NB4 (cell line): ENCODE measurements at places on chromosomes 7 and 10.
A peak's percentile ranks its signal among the peaks of the same experiment; 100 is the strongest.

DNA sequence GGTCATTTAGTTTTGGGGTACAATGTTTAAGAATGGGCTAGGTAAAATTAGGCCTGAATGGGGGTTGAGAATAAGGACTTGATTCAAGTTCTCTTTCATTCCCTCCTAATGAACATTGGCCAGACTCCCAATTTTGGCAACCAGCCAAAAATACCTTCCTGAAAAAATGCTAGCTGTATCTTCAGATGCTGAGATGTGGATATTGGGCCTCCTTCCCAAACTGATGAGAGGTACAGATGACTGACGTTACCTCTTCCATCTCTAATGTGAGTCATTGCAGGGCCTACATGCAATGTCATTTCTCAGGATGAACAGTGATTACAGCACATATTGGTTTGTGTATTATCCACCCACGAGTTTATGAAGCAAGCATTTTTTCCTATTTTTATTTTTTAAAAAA lies 151.6 kb downstream of the SND1 start:
- DNase-seq = no peak

DNA sequence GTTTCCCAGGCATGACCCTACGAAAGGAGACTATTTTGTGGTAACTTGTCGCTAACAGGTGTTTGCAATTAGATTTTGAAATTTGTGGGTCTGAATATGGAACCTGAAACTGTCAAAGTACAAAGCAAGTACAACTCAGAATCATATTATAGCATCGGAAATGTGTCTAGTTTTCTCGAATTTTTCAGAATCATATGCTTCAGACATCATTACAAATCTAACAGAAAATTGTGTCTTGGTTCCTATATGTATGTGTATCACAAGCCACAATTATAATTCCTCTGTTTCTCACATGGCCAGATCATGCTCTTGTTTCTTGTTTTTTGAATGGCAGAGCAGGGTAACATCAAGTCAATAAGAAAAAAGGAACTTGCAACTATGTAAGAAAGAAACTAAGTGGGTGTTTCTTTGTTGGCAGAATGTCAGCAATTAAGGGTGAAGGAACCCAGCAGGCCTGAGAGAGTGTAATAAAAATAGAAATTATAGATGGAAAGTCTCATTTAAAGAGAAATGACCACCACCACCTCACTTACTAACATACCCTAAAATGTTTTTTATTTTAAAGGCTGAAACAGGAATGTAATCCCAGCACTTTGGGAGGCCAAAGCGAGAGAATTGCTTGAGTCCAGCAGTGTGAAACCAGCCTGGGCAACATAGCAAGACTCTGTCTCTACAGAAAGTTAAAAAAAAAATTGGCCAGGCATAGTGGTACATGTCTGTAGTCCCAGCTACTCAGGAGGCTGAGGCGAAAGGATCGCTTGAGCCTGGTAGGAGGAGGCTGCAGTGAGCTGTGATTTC lies 51.3 kb downstream of the PRTFDC1 start:
- no peak for DNase-seq

DNA sequence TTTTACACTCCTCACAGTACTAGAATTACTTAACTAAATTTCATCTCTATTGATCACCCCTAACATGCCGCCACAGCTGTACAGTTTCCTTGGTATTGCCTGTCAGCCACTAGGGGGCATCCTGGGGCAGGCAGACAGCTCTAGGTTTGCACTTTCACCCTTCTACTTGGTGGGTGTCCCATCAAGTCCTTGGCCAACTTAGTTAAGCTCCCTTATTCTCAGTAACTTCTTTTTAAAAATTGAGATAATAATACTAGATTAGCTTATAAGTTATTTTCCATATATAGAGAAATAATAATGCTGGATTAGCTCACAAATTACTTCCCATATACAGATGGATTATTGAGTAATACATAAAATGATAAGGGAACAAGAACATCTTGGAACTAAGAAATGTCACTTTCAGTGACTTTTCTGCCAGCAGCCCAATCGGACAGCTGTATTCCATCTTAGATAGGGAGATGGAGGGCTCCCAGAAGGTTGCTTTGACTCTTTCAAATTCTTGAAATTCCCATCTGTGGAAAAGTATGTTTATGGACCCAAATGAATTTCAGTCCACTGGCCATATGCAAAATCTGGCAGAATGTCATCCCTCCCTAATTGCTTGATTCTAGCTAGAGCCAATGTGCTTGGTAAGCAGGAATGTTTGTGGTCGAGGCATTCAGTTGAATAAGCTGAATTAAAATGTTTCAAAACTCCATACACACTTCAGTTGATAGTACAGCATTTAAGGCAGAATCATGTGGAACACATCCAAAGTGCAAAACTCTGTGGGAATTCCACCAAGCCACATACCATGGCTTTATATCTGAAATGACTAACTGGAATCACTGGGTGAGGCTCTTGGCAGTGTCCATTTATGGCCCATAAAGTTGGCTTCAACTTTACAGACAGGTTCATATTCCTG lies 309.7 kb downstream of the CSTF2T start:
- peak; percentile 65 for DNase-seq

DNA sequence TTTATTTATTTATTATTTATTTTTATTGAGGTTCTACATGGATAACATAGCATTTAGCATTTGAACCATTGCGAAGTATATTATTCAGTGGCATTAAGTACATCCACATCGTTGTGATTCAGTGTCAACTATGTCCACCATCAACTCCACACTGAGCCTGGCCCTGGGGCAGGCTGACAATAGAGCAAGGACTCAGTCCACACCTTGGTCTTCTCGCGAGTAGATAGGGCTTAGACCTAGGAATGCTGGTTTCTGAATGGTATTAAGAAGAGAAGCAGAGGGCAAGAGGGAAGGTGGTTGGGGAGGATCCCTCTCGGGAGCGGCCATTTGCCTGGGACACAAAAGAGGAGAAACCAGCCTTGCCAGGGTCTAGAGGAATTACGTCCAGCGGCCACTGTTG lies 599.2 kb upstream of the MGMT start:
- no peak for DNase-seq

GRCh38 chr10:88417387-88418030 lies 165.6 kb downstream of the RNLS start:
- no peak for DNase-seq

DNA sequence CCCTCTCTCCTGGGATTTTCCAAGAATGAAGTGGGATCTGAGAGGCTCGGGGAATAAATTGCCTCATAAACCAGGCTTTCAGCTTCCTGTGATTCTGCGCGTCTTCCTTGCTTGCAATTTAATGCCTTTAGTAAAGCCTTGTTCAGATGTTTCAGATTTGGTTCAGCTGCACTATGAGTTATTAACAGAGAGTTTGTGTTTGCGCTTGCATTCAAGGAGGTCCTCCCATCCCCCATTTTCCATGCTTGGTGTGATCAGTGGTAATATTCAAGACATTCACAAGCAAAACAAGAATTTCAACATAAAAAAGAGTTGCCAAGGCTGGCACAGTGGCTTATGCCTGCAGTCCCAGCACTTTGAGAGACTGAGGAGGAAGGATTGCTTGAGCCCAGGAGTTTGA lies 1068.9 kb downstream of the TYW1 start:
- no peak for DNase-seq
